NCI-H2081 (cell line): ENCODE measurements at places on chromosomes 5 and 9.

DNA sequence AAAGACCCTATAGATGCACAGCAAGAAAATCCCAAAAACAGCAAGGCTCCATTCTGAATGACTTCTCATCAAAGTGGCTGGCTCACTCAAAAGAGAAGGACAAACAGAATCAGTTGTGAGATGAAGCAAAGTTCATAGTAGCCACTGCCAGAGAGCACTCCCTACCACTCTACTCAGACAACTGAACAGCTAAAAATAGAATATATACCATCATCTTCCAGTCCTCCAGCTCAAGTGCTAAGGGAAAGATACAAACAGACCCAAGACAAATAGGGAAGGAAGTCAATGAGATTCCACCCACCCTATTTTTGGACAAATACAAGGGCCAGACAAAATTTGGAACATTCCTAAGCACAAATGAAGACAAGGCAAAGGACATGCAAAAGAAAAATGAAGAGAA is 20.6 kb downstream of the GNAQ start:
- no peak for DNase-seq

DNA sequence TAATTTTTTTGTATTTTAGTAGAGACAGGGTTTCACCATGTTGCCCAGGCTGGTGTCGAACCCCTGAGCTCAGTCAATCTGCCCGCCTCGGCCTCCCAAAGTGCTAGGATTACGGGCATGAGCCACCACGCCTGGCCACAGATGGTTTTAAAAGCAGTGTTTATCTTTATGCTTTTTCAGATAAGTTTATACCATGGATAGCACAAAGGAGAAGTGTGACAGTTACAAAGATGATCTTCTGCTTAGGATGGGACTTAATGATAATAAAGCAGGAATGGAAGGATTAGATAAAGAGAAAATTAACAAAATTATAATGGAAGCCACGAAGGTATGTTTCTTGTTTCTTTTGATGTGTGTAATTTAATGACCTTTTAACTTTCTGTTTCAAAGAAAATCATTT is 35.1 kb downstream of the POLK start:
- DNase-seq: no peak

DNA sequence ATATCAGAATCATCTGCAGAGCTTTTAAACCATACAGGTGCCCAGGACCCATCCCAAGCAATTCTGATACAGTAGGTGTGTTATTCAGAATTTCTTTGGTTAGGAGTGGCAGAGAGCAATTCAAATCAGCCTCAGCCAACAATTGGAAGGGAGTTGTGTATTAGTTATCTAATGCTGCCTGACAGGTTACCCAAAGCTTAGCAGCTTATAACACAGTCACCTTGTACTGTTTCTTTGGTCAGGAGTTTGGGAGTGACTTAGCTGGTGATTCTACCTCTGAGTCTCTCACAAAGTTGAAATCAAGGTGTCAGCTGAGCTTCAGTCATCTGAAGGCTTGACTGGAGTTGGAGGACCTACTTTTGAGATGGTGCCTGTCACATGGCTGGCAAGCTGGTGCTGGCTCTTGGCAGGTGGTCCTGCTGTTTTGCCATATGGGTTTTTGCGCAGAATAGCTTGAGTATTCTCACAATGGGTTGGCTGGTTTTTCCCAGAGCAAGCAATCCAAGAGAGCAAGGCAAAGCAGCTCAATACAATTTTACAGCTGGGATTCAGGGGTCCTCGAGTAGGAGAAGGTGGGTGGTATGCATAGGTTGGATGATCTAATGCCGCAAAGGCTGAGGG is 18.7 kb upstream of the CARNMT1 start:
- DNase-seq: no peak

GRCh38 chr9:94895668-94896067 is 169.2 kb downstream of the AOPEP start:
- no peak for DNase-seq

GRCh38 chr9:136339173-136339957 is 12.0 kb downstream of the GPSM1 start:
- DNase-seq: no peak

DNA sequence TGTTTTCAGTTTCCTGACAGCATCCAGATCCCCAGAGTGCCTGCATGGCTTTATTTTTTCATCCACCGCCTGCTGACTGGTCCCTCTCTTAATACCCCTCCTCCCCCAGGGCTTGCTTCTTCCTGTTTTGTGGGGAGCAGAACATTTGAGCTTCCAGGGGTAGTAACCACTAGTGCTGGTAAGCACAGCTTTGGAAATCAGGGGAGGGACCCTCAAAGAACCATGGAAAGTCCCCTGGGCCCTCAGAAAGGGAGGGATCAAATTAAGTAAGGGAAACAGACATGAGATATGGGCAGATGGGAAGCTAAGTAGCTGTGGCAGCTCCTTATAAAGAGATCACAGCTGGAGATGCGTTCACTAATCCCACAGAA is 26.8 kb downstream of the GRIA1 start:
- no peak for DNase-seq

GRCh38 chr5:116058346-116058936 is 26.2 kb downstream of the ARL14EPL start:
- DNase-seq: no peak

GRCh38 chr5:38601133-38601862 is 44.9 kb upstream of the LIFR start:
- DNase-seq: no peak

GRCh38 chr5:107820429-107820828 is 149.7 kb upstream of the EFNA5 start:
- no peak for DNase-seq

DNA sequence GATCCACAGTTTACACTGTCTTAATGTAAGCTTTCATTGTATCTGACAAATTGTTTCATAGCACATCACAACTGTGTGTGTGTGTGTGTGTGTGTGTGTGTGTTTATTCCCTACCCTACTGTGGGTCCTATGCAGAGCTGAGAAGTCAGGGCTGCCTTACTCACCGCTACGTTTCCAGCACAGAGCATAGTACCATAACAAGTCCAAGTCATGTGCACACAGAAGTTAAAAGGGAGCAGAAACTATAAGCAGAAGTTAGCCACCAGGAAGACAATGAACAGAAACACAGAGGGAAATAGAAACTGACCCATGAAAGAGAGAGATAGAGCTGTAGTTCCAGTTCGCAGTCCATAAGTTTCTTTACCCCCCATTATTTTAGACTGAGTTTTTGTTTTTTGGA is 38.2 kb upstream of the DMXL1 start:
- DNase-seq: no peak

- no peak for DNase-seq
Measured at GRCh38 chr9:123863164-123863855, 66.6 kb downstream of the DENND1A start.

DNA sequence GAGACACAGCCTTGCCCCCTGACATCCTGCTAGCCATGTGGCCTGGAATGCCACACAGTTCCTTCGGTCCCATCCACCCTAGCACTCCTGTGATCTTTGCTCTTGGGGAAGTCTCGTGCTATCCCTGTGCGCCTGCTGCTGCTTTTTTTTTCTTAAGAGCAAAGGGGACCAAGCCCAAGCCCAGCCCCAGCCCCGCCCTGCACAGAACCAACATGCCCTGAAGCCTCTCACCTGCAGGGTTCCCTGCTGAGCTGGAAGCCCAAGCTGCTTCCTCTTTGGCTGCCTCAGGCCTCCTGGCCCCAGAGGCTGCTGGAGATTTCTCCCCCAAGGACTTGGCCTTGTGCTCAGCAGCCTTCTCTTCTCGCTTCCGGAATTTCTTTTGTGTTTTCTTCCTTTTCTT is 1.8 kb downstream of the SURF6 start:
- DNase-seq: peak; percentile 59

- no peak for DNase-seq
Measured at GRCh38 chr9:100485196-100485595, 12.2 kb downstream of the TMEFF1 start.

DNA sequence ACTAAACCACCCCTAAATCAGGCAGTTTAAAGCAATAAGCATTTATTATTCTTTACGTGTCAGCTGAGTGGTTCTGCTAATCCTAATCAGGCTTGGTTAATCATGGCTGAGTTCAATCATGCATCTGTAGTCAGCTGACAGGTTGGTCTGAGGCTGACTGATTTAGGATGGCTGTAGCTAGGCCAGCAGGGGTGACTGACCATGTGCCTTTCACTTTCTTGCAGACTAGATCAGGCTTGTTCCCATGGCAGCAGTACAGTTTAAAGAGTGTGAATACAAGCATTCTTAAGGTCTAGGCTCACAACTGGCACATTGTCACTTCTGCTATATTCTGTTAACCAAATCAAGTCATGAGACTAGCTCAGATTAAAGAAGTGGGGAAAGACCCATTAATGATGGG is 16.1 kb upstream of the MPDZ start:
- no peak for DNase-seq

- no peak for DNase-seq
Measured at GRCh38 chr5:171750311-171750788, 35.3 kb upstream of the SMIM23 start.

DNA sequence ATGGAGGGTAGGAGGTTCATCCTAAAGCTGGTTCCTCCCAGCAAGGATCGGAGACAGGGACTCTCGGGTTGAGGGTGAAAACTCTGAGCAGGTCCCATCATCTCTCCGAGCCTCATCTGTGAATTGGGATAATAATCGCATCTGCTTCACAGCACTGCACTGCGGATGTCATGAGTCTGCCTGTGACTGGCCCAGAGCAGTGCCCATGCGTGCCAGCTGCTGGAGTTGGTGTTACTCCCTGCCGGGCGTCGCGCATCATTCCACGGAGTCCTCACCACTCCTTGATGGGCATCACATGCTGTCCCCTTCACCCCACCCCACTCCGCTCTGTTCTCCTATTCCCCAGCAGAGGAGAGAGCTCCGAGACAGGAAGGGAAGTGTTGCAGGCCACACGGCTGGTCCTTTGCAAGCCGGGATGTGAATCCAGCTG is 35.1 kb upstream of the ORM1 start:
- no peak for DNase-seq

DNA sequence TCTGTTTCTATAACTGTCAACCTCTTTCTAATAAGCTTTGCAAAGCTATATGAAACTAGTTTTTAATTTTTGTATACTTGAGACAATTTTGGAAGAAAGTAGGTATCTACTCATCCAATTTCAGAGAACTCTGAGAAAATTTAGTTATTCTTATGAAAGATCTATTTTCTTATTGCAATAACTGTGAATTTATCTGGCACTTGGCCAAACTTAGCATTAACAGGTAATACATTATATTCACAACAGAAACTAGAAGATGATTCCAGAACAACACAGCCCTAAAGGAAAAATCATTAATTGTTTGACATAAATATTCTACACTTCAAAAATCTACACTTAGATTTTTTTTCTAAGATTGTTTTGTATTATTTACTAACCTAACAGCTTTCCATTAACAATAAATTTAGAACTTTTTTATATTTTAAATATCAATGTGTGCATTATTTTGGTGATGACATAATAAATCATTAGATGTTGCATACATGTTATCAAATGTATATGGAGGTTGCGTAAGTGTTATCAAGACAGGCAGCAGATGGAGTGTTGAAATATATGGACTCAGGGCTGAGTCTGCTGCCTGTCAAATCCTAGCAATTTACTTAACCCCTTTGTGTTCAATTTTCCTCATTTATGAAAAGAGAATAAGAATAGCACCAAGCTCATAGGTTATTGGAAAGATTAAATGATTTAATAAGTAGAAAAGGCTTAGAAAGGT is 141.8 kb downstream of the MUSK start:
- DNase-seq: no peak

- DNase-seq: no peak
Measured at GRCh38 chr5:73388306-73388684, 60.3 kb downstream of the FOXD1 start.

GRCh38 chr5:159440235-159440634 is 109.9 kb upstream of the IL12B start:
- no peak for DNase-seq

DNA sequence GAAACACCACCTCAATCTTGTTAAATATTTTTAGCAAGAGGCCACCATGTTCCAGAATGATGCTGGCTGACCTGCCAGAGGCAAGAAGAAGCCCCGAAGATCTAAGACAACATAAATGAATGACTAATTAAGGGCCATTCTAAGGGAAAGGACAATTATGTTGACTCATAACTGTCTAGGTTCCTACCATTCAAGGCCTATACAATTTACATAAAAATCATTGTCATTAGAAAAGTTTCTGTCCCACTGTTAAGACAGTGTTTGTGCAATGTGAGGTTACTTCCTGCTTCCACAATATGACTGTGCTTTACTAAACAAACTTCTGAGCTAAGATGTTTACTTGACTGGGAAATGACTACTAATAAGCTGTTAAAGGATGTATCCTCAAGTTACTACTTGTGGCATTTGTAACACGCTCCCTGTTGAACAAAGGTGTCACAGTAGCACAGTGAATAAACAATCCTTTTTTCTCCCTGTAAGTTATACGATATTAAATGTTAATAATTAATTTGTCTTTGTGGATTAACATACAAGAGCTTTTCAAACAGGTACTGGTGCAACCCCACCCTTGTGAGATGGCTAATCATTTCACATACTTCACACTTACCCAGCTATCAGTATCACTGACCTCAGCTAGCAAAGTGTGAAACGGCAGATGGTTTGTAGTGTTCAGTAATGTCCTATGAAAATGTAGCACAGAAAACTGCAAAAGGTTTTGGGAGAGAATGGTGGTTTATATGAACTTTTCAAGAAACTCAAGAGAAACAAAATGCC is 195.8 kb downstream of the EFNA5 start:
- no peak for DNase-seq

DNA sequence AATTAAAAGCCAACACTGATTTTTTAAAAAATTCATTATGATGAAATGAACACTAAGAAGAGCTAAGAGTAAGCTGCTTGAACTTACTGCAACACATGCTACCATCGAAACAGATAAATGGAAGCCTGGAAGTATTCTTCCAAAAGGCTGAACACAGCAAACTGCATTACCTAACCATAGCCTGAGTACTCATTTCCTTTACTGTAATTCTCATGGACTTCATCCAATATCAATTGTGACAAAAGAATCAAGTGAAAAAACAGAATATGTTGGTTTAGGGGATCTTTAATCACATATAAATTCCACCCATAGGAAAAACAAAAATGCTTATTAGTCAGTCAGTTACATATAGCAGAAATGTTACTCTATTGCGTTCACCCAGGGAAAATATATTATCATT is 68.5 kb downstream of the DROSHA start:
- no peak for DNase-seq
